GM06990 (cell line): ENCODE measurements at places on chromosomes 12 and 14.
A peak's percentile ranks its signal among the peaks of the same experiment; 100 is the strongest.

- no peak for DNase-seq
Observed at GRCh38 chr12:3313675-3314663, 177.0 kb upstream of the PRMT8 start.

GRCh38 chr14:62117010-62117750 is 355.0 kb downstream of the SNAPC1 start:
- peak; percentile 76 for DNase-seq

DNA sequence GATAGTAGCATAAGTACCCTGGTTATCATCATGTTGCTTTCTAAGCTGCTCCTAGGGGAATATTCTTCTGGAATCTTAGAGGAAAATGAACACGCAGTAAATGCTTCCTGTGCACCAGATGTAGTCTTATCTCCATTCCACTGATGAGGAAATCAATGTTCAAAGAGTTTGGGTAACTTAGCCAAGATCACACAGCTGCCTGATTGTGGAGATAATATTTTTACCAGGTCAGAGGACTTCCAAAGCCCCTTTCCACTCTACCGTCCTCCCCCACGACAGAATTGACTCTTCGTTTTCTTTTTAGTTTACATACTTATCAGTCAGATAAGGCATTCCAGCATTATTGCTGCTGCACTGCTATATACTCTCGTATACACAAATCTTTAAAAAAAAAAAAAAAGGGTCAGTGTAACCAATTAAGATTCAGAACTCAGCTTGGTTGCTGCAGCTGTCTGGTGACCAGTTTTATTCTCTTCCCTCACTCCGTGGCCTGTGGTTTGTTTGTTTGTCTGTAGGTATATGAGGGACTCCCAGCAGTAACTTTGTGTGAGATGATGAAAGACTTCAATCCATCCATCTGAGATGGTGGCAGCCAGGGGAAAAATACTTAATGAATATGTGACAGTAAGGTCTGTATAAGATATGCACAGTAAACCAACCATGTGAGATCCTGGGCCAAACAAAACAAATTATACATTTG is 110.5 kb downstream of the TGFB3 start:
- DNase-seq: no peak

DNA sequence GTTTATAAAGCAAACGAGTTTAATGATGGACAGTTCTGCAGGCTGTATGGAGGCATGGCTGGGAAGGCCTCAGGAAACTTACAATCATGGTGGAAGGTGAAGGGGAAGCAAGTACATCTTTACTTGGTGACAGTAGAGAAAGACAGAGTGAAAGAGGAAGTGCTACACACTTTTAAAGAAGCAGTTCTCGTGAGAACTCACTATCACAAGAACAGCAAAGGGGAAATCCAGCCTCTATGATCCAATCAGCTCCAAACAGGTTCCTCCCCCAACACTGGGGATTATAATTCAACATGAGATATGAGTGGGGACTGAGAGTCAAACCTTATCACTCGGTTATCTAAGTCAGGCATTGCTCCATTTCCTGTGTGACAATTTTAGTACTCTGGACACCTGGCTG is 189.9 kb upstream of the CNTN1 start:
- DNase-seq: no peak

DNA sequence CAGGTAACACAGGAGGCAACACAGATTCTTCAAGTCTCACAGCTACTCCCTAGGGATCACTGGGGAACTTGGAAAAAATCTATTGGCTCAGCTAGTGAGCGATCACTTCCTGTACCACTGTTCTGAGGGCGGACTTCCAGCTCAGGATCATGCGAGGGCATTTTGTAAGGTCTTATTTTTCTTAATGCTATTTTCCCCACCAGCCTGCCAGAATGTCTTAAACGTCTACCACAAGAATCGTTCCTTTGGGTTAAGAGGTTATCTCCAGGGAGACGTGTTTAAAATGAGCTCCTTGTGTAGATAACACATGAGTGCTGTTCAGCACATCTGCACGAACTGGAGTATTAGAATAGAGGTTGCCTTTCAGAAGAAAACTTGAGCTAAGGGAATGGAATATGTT is 162.6 kb downstream of the ETNK1 start:
- no peak for DNase-seq

GRCh38 chr12:60123557-60123956 is 527.7 kb downstream of the SLC16A7 start:
- no peak for DNase-seq

GRCh38 chr12:30599608-30600007 is 96.1 kb downstream of the IPO8 start:
- no peak for DNase-seq

GRCh38 chr12:86213012-86213411 is 43.2 kb downstream of the MGAT4C start:
- no peak for DNase-seq

GRCh38 chr12:52434760-52435530 is 774 bp upstream of the KRT75 start:
- DNase-seq: no peak

DNA sequence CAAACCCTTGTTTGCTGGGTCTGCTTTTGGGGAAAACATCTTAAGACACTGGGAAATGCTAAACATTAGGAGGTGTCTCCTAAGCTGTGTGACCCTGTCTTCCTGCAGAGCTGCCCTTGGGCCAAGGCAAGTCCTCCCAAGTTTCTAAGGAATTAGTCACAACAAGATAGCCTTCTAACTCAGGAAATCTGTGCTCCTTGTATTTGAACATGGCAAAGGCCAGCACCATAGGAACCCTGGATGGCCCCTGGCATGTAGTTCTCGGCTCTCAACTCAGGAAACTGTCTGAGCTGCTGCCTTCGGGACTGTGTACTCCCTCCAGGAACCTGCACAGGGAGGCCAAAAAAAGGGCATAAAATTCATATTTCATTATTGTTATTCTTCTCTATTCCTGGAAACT is 37.6 kb upstream of the LTBP2 start:
- DNase-seq: no peak

DNA sequence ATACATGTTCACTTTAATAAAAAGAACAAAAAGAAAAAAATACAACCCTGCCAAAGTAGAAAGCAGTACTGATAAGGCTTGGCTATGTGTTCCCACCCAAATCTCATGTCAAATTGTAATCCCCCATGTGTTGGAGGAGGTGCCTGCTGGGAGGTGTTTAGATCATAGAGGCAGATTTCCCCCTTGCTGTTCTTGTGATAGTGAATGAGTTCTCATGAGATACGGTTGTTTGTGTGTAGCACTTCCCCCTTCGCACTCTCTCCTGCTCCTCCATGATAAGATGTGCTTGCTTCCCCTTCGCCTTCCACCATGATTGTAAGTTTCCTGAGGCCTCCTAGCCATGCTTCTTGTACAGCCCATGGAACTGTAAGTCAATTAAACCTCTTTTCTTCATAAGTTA is 59.9 kb downstream of the USP15 start:
- DNase-seq: no peak

DNA sequence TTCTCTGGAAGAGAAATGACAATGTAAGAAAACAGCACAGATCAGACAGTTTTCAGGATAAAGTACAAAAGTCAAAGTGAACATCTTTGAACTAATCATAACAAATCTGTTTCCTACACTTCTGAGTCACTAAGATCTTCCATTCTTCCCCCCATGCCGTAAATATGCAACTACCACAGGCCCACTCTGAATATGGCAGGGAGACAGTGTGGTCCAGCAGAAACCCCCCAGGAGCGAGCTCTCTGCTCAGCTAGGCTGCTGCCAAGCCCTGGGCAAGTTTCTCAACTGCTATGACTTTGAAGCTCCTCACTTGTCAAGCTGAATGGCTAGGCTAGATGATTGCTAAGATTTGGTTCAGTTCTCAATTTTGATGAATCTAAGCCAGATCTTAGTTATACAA is 148.1 kb downstream of the EFCAB11 start:
- no peak for DNase-seq

DNA sequence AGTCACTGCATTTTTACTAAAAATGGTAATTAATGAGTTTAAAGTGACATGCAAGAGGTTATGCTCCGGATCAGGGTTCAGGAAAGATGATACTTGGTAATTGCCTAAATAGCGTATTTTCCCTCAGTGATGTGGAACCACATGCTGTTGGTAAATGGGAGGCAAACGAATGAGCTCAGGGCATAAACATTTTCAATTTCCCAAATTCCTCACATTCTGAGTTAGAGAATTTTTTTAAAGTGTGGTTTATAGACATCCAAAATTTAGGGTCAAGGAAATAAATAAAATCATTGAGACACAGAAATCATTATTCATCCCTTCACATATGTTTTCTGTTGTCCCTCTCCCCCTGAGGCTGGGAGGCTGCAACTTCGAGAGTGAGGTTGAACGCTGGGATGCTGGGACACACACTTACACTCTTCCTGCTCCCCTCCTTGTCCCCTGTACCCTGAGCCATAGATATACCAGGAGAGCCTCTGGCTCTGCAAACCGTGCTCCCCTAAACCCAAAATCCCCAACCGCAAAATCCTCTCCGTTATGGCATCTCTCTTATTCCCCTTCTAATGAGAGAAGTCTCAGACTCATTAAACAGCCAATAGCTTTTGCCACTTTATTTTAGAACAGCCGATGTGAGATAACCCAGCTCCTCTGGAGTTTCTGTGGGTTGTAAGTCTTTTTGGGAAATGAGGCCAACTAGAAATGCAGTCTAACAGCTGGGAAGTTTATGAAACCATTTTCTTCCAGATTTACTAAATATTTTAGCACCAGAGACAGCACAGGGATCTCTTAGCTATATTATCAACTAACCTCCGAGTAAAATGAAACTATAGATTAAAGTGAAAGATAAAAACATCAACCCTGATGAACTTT is 21.4 kb upstream of the ADGRD1 start:
- no peak for DNase-seq

DNA sequence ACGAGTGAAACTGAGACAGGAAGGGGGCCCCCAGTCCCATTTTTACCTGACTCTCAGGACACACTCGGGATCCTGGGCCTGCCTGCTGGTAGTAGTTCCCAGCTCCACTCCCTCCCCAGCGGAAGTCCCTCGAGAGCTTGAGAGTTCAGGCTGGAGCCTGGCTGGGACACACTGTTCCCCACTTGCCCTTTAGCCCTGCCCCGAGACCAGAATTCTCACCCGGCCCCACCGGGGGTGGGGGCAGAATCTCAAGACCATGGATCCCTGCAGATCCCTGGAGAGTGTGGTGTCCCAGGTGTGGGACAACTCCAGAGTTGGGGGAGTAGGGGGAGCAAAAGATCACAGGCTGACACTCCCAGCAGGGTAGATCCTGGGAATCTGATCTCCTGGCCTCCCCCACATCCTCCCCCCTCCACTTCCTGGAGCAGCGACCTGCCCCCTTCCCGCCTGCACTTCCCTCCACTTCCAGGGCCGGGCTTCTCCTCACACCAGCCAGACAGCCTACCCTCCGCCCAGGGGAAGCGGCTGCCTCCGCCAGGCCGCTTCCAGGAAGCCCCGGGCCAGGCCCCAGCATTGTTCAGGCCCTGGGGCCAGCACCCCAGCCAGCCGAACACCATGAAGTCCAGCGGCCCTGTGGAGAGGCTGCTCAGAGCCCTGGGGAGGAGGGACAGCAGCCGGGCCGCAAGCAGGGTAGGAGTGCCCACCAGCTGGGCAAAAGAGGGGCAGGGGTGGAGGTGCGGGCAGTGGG is at the start of gene TNS2:
Gene TNS2, plus strand, starts transcription at position 495 of the 748 bp plus-strand sequence. Its CDS starts 121 bp downstream, at position 616.
- no peak for DNase-seq

DNA sequence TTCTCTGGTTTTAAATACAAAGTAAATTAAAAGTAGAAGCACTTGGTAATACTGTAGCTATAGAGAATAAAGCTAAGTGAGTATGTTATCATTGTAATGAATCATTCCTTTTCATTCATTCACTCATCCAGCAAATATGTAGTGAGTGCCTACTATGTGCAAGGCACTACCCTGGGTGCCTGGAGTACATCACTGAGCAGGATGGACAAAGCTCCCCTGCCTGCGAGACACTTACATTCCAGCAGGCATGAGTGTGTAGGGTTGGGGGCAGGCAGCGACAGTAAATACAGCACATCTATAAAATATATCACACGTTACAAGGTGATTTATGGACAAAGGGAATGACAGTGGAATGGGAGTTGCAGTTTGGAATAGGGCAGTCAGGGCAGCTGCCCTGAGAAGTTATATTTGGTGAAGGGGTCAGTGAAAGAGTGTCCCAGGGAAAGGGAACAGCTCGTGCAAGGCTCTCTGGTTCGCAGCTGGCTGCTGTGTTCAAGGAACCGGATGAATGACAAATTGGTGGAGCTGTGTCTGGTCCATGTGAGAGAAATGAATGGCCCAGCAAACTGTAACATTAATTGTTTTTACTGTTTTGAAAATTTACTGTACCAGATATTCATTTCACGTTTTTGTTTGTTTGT is 159.6 kb downstream of the CRADD start:
- no peak for DNase-seq

- DNase-seq: no peak
Observed at GRCh38 chr12:55051197-55051947, 31.6 kb downstream of the NEUROD4 start.
